Mesenteric fat pad (tissue), 1 donor: ENCODE measurements at places on chromosomes 5 and 9. TPM values are rescaled to one million over a fixed set of nuclear protein-coding genes. Genes with fewer than 3 reads are reported as not detected.
A peak's percentile ranks its signal among the peaks of the same experiment; 100 is the strongest.

The SUB1 gene
- total RNA-seq, result 295 TPM

- DNase-seq, result no peak
Measured at GRCh38 chr5:4250254-4250653, 654.6 kb downstream of the IRX1 start.

DNA sequence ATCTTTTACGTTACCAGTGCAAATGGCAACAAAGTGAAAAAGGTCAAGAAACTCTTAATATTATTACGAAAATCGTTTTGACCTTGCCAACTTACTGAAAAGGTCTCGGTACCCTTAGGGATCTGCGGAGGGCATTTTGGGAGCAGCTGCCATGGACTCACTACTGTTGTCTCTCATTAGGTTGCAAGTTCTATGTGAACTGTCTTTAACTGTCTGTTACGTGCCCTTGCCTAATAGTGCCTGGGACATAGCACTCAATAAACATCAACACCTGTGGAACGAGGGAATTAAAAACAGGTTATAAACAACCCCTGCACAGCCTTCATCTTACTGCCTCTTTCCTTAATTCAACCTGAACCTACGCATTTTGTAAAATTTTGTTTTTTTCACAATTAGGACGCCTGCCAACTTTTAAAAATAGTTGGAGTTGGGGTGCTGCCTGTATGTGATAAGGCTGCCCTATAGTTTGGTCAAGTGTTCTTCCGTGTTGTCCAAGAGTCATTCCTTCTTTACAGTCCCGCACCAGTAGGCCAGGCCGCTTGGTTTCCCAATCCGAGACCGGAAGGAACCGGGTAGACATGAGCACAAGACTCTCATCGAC lies 527 bp upstream of the SREK1 start:
- no peak for DNase-seq

The PTGDS gene
- 249 TPM for total RNA-seq

- DNase-seq, result peak; percentile 81
Measured at GRCh38 chr5:154712518-154713437, 42.4 kb upstream of the LARP1 start.
